Astrocyte of the hippocampus (primary cell): ENCODE measurements at places on chromosomes 1 and 21.

DNA sequence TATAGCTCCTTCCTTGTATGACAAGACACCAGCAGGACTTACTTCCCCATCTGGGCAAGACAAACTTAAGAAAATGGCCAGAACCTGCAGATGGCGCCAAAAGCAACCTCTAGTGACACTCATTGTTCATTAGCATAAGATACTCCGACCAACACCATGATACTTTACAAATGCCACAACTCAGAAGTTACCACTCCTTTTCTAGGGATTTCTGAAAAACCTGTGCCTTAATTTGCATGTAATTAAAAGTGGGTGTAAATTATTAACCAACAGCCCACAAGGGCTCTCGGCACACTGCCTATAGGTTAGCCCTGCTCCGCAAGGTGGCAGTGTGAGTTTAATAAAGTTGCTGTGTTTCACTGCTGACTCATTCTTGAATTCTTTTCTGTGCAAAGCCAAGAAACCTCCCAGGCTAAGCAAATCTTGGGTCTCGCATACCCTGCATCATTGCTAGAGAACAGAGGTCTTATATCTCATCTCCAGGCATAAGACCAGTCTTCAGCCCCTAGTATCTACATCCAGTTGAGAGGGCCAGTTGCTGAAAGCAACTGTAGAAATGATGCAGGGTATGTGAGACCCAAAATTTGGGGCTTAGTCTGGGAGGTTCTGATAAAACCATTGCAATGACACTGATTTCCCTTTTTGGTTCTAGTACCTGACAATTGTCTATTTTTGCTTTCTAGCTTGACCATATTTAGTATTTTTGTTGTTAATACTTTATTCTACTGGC lies 86.4 kb downstream of the FAF1 start:
- peak; percentile 83 for DNase-seq

GRCh38 chr1:9391620-9392019 lies 98.9 kb downstream of the SPSB1 start:
- DNase-seq = no peak

GRCh38 chr1:101150670-101151069 lies 86.1 kb upstream of the S1PR1 start:
- DNase-seq = peak; percentile 39

DNA sequence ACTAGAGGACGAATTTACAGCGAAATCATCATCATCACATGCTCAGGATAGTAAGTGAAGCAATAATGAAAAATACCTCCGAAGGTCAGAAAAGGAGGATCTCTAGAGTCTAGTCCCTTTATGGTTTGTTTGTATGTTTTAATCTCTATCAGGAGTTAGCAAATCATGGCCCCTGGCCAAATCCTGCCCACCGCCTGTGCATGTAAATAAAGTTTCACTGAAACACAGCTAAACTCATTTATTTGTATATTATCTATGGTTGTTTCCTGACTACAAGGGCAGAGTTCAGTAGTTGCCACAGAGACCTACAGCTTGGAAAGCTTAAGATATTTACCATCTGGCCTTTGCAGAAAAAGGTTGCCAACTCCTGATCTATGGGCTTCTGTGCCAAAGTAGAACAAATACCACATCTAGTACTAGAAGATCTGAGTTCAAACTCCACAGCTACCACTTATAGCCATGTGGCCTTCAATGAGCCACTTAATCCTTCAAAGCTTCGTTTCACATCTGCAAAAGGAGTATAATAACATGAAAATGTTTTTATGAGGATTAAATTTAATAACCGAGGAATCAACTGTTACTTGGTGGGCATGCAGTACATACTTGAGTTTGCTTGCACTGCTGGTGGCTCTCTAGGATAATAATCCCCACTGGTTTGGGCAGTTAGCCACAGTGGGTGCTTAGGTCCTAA lies 94.0 kb upstream of the KIF26B start:
- no peak for DNase-seq

DNA sequence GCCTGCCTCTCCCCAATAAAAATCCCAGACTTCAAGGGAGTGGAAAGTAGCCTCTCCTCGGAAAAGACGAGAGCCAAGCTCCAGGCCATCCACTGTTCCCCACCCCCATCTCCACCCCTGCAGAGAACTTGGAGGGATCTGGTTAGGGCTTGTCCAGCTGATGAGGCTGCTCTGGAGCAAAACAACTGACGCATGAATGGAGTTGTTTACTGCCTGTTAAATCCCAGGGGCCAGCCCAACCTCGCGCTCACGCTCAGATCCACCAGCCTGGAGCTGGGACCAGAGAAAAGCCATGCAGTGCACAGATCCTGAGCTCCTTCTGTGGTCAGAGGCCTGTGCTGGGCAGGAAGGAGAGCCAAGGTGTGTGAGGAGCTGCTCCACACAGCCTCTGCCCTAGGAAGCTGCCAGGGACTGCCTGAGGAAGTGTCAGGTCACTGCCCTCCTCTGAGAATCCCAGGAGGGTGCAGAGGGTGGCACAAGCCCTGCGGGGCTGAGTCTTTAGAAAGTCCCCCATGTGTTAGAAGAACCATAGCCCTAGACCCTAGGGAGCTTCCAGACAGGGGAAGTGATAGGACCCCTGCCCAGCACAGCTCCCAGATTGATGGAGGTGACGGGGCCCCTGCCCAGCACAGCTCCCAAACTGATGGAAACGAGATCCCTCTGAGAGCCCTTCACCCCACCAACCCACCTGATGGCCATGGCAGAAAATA lies 109.0 kb upstream of the IPO9 start:
- peak; percentile 74 for DNase-seq

DNA sequence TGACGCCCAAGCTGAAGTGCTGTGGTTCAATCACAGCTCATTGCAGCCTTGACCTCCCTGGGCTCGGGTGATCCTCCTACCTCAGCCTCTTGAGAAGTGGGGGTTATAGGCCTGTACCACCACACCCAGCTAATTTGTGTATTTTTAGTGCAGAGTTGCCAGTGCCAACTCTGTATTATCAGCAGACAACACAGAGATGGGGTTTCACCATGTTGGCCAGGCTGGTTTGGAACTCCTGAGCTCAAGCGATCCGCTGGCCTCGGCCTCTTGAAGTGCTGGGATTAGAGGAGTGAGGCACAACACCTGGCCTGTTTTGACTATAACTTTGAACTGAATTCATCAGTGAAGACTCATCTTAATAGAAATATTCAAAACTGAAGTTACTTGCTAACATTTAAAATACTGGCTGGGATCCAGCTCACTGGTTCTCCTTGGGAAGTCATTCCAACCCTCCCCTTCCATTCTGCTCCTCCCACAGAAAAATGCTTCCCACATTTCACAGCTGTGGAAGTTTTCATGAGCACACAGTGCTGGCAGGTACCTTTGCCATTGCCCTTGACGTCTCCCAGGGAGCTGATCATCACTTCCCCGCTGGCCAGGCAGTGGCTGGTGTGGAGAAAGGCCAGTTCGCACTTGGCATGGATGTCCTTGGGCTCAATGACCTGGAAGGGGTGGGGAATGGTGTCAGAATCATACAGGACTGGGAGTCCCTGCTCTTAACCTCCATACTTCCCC lies 4.7 kb downstream of the SELENBP1 start:
- no peak for DNase-seq

DNA sequence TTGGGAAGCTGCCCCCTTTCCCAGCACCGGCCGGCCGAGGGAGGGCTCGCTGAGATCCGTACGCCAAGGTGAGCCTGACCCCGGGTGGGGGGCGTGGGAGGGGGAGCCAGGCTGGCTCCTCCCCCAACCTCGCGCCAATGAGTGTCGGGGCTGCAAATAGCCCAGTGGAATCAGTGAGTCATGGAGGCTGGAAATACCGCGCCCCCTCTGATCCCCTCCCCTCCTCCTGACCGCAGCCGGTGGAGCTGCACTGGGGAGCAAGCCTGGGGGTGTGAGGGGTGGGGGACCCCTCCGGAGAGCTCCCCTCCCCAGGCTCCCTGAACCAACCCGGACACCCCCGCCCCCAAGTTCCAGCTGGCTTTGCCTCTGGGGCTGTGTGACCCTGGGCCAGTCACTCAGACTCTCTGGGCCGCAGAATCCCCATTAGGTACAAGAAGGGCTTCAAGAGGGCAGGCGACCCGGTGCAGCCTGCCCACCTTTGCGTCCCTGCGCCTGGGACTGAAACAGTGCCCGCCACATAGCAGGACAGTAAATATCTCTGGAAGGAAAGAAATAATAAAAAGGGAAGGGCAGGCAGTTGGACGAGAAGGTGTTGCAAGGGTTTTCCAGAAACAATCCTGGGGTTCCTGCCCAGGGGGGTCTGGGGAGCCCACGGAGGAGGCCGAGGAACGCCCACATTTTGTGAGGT lies 4.5 kb downstream of the HSPB7 start:
- peak; percentile 92 for DNase-seq

- no peak for DNase-seq
Measured at GRCh38 chr1:225820522-225821120, 10.7 kb downstream of the EPHX1 start.

DNA sequence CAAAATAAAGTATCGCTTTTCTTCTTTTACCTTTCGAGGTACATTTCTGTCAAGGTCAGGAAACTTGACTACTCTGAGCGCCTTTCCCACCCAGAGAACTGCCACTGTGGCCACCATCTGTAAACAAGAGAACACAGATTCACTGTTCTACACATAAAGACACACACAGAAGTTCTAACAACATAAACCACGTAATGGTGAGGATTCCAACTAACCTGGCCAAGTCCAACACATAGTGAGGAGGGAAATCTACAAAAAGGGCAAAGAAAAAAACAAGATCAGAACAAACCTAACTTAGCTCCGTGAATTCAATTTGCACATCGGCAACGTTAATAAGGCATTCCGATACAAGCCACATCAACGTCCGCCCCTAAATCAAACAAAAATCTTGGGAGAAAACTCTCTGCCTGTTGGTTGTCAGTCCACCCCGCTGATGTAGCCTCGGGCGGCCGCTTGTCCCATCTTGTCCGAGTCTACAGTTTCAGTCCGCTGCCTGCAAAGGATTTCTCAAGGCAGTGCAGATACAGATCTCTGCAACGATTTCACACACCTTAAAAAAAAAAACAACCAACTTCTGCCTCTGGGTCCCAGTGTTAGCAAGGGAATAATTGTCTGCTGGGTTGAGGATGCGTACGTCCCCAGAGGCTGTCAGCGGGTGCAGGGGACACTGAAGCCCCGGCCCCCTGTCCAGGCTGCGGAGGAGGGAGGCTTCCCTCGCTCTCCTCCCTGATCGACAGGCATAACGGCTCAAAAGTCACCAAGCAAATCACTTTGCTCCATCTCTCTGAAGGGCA lies 1.0 kb downstream of the SLC35D1 start:
- peak; percentile 57 for DNase-seq

DNA sequence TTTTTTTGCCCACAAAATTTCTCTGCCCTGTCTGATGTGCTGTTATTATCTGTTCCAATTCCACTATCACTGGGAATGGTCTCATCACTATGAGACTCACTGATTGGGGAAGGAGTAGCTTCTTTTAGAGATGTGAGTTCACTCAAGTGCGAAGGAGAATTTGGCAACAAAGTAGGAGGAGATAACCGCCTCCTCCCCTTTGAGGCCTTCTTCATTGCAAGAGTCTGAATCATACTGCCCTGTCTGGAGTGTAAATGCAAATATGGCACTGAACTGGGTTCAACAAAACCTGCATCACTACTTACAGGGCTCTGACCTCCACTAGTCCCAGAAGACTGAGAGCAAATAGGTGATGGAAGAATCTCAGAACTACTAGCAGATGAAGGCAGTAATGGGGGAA lies 83.4 kb downstream of the ASH1L start:
- peak; percentile 44 for DNase-seq

- no peak for DNase-seq
Measured at GRCh38 chr1:37354876-37355650, 119.3 kb upstream of the ZC3H12A start.

- no peak for DNase-seq
Measured at GRCh38 chr1:157849229-157849875, 7.7 kb upstream of the CD5L start.
